Karpas-422 (cell line): ENCODE measurements at places on chromosomes 2 and 18. TPM values are rescaled to one million over a fixed set of nuclear protein-coding genes. Genes with fewer than 3 reads are reported as not detected.

DNA sequence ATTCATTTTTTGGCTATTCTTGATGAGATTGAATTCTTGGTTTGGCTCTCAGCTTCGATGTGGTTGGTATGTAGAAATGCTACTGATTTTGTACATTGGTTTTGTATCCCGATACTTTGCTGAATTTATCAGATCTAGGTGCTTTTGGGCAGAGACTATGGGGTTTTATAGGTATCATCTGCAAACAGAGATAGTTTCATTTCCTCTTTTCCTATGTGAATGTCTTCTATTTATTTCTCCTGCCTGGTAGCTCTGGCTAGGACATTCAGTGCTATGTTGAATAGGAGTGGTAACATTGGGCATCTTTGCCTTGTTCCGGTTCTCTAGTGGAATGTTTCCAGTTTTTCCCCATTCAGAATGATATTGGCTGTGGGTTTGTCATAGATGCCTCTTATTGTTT, 5.5 kb upstream of the TACR1 start:
- H3K4me3 ChIP-seq, result no peak overlapping the region
- no peaks in the 10 kb centered on the region for H3K36me3 ChIP-seq
- no peaks in the 10 kb centered on the region for H3K27me3 ChIP-seq
- no peaks in the 10 kb centered on the region for H3K4me1 ChIP-seq

DNA sequence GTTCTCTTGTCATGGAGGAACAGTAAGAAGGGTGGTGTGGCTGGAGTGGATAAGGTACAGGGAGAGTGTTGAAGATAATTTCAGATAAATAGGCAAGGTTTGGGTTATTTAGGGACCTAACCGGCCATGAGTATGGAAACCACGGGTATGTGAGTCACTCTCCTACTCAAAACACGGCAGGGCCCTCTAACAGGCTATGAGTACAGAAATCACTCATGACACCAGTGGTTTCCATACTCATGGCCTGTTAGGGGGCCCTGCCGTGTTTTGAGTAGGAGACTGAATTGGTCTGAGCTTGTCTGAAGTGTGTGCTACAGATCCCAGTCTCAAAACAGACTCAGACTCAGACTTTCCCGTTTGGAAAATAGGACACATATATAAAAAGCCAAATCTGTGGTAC, 428.4 kb upstream of the HNMT start:
- no peak overlapping the region for H3K4me3 ChIP-seq
- H3K27ac ChIP-seq, result no peak overlapping the region

GRCh38 chr18:76823161-76823538, 793 bp downstream of the ZNF236 start:
- no peak for DNase-seq

DNA sequence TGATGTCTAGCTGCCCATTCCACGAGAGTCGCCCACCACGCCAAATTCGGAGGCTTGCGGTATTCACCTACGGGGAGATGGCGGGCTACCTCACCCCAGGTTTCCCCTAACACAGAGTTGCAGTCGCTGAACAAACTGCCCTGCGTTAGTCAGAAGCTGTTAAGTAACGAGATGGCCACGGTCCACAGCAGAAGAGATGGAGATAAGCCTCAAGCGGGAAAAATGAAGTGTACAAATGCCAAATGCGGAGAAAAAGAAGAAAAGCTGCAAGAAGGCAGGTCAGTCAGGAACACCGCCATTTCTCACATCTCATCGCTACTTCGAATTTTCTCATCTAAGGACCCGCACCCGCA, 425 bp downstream of the ASB3 start:
- peaks cover 16% of the 10 kb centered on the region for H3K36me3 ChIP-seq
- no peaks in the 10 kb centered on the region for H3K27me3 ChIP-seq
- H3K27ac ChIP-seq, result peak overlapping the region; percentile 77
- DNase-seq, result peak; percentile 71

DNA sequence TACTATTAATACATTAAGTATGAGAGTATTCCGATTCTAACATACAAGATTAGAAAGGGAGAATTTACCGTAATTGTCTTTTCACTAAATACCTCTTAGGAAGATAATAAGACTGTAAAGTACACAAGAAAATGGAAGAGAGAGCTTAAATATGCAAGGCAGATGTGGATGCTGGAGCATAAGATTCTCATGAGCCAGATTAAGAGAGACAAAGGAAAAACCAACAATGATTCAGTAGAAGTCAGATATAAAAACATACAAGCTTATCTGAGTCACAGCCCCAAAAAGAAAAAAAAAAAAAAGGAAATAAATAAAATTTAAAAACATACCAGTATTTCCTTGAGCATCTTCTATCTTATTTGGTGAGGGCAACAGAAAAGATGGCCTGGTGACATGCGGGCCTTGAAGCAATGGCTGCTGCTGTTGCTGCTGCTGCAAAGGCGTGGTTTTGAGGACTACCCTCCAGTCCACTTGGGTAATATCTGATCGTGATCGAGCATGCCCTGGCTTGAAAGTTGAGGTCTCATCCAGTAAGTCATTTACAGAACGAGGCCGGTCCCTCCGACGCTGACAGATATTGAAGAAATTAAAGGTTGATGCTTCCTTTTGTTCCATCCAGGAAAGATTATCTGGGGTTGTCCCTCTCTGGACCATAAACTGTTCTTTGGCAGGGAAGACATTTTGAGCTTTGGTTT, 24.5 kb downstream of the PLEKHM3 start:
- DNase-seq, result no peak
- H3K27ac ChIP-seq, result no peak overlapping the region
- no peaks in the 10 kb centered on the region for H3K36me3 ChIP-seq
- H3K4me1 ChIP-seq, result peaks cover 7% of the 10 kb centered on the region; the same call in 1 of the 2 replicates
- no peak overlapping the region for H3K4me3 ChIP-seq
- H3K27me3 ChIP-seq, result no peaks in the 10 kb centered on the region

GRCh38 chr2:144143294-144144151, 376.4 kb downstream of the ZEB2 start:
- H3K36me3 ChIP-seq, result no peaks in the 10 kb centered on the region
- H3K4me3 ChIP-seq, result no peak overlapping the region
- peak overlapping the region; percentile 60 for H3K27ac ChIP-seq
- peaks cover 12% of the 10 kb centered on the region for H3K4me1 ChIP-seq
- no peaks in the 10 kb centered on the region for H3K27me3 ChIP-seq

The ACMSD gene
- total RNA-seq, result not detected in 2 replicates

- H3K36me3 ChIP-seq, result no peaks in the 10 kb centered on the region; the same call in 1 of the 2 replicates
- H3K4me1 ChIP-seq, result peaks cover 11% of the 10 kb centered on the region
- DNase-seq, result no peak
Observed at GRCh38 chr2:24231461-24231881, 56.6 kb downstream of the FAM228A start.
